Epithelial cell of proximal tubule (primary cell): ENCODE measurements at places on chromosomes 7 and 10. TPM values are rescaled to one million over a fixed set of nuclear protein-coding genes. Genes with fewer than 3 reads are reported as not detected.

- DNase-seq = no peak
Measured at GRCh38 chr10:101614663-101615524, 26.8 kb downstream of the DPCD start.

GRCh38 chr10:74223755-74224529 lies 72.9 kb downstream of the ADK start:
- peak; percentile 82 for DNase-seq

DNA sequence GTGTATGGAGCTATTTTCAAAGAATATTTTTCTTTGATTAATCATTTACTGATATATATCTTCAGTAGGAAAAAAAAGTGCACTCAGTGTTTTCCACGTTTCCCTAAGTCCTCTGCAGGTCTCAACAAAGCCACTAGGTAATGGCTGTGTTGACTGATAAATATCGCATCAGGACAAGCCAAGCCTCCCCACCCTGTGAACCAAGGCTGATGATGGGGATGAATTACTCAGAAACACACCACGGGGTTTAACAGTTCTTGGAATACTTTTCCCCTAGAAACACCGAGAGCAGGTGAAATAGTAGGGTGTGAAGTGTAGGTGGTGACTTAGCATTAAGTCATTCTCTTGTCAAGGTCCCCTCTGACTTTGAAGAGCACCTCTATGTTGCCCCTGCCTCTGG lies 423.5 kb upstream of the IGFBP3 start:
- no peak for DNase-seq

GRCh38 chr10:30359373-30360206 lies 10.5 kb upstream of the MTPAP start:
- peak; percentile 10 for DNase-seq

DNA sequence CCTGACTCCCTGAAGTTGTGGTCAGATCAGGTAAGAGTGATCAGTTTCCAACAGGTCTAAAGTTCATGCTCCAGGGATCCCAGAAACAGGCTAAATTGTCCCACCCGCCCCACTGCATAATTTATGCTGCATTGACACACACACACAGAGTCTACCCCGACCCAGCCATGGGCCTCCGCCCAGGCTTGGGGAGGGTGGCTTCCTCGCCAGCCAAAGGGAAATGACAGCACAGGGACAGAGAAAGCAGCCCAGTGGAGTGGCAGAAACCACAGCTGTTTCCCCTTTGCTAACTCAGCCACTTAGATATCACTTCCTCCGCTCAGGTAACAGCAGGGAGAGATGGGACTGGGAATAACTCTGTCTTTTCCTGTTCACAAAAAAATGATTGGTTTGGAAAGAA lies 9.4 kb downstream of the SH3PXD2A start:
- no peak for DNase-seq

- DNase-seq = no peak
Measured at GRCh38 chr7:44325201-44325671, at the start of gene CAMK2B. Gene CAMK2B, minus strand, starts transcription at chr7:44325594. Its CDS starts 173 bp downstream, at chr7:44325421.

Gene ADAM12
- 3.2 and 4.3 TPM in 2 replicates for total RNA-seq

Gene CRHR2
- total RNA-seq = not detected in 2 replicates

Gene PLEKHS1
- not detected in 2 replicates for total RNA-seq
